ENCODE measurements at places on chromosomes 7 and 10.
A peak's percentile ranks its signal among the peaks of the same experiment; 100 is the strongest.

- peak; percentile 75 for DNase-seq
Measured at GRCh38 chr7:85041605-85042216, 145.1 kb downstream of the SEMA3D start.

DNA sequence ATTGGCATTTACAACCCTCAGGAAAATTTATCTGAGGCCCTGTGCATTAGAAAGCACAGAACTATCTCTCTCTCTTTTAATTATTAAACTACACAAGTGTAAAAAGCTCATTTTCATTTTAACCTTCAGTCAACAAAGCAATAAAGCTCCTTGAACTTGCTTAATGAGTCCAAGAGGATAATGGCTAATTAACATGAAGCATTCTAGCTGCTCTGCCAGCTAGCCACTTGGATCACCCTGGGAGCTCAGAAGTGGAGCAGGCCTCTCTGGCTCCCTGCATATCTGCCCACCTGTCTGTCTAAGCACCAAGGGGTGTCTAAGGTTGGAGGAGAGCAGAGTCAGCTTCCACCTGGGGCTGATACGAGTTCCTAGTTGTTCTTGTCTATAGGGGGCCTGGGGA, 56.0 kb upstream of the SLC35G1 start:
- peak; percentile 78 for DNase-seq

DNA sequence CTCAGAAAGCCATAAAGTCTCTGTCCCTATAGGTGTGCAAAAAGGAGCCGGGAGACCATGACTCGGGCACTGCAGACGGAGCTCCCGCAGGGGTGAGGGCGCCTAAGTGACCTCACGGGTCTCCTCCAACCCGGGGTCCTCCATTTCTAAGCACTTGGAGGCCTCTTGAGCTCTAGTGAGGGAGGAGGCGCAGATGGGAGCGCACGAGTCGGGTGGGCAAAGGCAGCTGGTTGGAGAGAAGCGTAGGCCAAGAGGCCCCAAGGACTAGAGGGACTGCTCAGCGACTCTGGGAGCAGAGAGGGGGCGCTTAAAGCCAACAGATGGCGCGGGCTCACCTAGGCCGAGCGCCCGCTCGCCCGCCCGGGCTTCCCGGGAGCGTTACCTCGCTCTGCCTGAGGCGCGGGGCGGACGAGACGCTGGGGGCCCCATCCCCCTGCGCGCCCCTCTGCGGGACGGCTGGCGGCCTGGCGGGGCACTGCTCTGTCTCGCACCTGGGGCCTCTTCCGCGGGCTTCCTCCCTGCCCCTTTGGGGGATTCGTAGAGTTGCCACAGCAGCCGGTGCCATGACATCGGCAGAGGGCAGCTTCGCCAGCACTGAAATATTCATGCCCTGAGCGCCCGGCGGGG, 523 bp upstream of the CDH23 start:
- peak; percentile 70 for DNase-seq

- peak; percentile 19 for DNase-seq
Measured at GRCh38 chr7:50595491-50596102, 30.4 kb upstream of the DDC start.

GRCh38 chr7:25970356-25970755, 181.6 kb upstream of the NFE2L3 start:
- no peak for DNase-seq

GRCh38 chr10:130707389-130707979, 571.3 kb downstream of the GLRX3 start:
- DNase-seq = no peak

DNA sequence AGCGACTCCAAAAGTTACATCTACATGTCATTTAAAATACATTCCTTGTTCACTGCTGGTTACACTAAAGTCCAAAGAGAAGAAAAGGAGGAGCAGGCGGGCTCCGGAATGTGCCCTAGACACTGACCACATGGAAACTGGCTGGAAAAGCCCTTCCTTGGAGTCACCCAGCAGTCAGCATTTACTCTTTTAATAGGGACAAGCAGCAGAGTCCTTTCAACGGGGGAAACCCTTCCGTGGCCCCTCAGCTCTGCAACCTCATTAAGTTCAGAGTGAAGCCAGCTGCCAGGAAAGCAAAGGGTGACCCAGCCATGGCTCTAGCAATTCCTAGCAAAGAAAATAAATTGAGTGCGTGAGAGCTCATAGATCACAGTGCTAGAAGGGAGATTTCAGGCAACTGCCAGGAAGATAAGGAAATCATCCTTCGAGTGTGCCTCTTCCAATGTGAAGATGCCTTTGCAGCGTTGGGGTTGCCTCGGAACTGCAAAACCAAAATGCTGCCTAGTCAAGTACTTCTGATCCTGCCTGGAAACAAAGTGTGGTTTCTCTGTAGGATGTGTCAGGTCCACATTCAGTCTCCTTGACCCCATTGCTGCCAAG, 101.6 kb downstream of the SORBS1 start:
- no peak for DNase-seq

Data from NCI-H1105 treated with DMSO at 0.1 percent for 48 hours (cell line).